ENCODE measurements at places on chromosomes 3 and 15.
A peak's percentile ranks its signal among the peaks of the same experiment; 100 is the strongest.

DNA sequence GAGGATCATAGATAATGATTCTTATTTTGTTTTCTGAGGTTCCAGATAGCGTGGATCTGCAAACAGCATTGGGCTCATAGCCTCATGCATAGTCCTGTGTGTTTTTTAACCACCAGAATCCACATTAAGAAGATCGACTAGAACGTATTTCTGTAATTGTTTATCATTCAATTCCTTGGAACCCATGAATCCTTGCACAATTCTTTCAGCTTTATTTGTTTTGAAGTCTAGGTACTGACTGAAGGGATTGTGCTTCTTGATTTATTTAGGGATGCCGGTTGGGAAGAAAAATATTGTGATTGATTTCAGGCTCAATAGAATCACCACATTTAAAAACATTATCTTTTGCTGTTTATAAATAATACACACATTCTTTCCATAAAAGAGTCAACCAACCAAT is 314.6 kb upstream of the ZNF717 start:
- no peak for DNase-seq

GRCh38 chr15:70068783-70069565 is 28.7 kb downstream of the TLE3 start:
- no peak for DNase-seq

- no peak for DNase-seq
Measured at GRCh38 chr15:91929509-91929908, 76.0 kb downstream of the SLCO3A1 start.

GRCh38 chr3:45628746-45629145 is 34.2 kb downstream of the LIMD1 start:
- no peak for DNase-seq

DNA sequence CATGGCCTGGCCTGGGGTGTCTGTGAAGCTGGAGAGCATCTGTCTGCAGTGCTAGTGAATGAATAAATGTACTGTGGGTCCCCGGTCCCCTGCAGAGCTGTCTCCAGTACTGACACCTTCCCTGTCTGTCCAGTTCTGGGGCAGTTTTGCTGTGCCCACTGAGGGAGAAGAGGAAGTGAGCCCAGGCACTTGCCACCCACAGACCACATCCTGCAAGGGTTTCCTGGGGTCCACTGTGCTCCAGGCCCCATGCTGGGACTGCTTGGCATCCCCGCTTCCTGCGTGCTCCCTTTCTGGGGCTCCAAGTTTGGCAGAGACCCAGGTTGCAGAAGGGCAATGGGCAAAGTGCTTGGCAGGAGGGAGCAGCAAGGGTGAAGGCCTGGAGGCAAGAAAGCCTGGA is 4.9 kb upstream of the SLC6A6 start:
- no peak for DNase-seq

DNA sequence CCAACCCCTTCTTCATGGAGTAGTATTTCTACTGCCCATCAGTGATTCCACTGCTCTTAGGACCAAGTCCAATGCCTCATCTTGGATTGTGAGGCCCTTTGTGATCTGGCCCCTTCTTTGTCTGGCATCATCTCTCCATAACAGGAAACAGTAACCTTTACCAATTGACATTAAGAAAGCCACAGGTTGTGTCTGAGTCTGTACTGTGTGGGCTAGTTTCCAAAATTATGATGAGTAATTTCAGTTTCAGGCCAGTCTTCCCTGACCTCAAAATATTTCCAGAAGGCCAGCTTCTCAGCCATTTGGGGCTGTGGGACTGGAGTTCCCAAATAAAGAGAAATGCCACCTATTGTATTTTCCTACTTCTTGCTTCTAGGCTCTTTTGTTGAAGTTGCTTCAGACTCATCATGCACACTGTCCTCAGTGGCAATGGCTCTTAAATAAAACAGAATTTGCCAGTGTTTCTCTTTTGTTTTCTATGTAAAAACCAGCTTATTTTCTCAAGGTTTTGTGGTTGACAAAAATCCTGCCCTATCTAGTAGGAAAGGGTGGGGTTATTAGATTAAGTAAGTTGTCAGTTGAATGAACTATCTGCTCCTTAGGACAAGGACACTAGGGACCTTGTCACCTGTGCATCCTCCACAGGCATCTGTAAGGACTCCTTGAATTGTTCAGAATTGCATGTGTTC is 47.0 kb upstream of the ACKR4 start:
- DNase-seq, result no peak

GRCh38 chr3:141094790-141095545 is 43.8 kb downstream of the SPSB4 start:
- no peak for DNase-seq

- no peak for DNase-seq
Measured at GRCh38 chr3:81645248-81645647, 116.2 kb downstream of the GBE1 start.

DNA sequence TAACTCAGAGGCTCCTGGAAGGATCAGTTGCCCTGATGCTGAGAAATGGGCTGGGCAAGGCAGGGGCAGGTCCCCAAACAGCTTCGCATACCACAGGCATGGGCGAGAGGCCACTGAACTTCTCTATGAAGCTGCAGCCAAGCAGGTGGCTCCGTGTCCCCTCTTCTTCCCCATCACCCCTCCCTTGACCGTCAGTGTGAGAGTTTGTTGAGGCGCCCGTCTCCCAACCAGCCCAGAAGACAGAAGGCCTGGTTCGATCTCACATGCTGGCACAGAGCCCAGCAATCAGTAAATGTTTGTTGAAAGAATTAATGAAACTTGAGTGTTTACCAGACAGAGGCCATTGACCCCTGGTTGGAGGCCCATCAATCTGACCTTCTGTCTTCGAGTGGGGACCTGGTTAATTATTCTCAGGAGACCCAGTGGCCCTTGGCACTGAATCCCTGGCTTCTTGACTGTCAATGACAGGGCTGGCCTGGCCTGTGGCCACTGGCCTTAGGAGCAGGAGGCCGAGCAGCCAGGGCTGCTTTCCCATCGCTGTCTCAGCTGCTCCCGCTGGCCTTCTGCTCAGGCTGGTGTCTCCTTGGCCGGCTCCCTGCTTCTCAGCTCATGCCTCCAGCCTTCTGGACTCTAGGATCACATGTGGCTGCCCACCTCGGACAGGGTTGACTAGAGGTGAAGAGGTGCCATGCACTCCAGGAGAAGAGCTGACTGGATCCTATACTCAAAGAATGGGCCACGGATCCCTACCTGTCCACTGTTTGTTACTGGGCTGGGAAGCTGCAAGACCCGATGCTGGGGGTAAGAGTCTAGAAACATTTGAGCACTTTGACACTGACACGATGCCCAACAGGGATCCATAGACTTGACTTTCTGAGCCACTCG is 113.4 kb downstream of the ASB7 start:
- no peak for DNase-seq

- no peak for DNase-seq
Measured at GRCh38 chr15:38558372-38559059, 6.1 kb downstream of the RASGRP1 start.

- DNase-seq, result no peak
Measured at GRCh38 chr3:162103808-162104207, 607.2 kb downstream of the OTOL1 start.

GRCh38 chr3:194069421-194070219 is 66.3 kb upstream of the HES1 start:
- no peak for DNase-seq

DNA sequence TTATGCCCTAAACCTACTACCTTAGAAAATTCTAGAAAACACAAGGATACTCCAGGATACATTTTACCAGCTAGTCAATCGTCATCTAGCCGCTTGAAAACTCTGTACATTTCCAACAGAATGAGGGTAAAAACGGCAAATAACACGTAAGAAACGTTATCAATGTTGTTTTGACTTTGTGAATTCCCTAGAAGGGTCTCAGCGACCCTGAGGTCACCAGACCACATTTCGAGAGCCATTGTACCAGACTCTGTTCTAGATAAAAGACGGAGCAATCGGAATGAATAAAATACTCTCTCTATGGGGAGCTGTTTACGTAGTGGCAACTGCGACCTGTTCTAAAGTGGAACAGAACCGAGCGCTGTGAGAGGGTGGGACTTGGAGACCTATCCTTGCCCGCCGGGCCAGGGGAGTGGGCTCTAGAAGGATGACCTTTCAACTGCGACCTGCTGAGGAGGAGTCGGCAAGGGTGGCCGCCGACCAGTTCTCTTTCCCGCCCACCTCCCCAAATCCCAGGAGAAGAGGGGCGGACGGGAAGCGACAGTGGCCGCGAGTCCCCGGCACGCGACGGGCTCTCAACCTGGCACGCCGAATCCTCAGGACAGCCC is 778 bp upstream of the AP4E1 start:
- DNase-seq, result peak; percentile 29

DNA sequence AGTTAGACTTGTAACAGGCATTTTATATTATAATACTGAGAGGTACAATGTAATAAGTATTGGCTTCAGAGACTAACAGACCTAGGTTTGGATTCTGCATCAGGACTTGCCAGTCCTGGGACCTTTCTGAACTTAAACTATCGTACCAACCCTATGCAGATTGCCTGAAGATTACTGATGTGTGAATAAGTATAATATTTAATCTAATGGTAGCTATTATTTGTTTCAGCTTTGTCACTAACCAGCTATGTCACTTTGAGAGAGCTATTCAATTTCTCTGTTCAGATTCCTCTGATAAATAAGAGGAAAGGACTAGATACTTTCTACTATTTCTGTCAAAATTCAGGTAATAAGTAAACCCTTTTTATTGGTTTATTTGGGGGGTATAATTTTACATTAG is 184.4 kb upstream of the NECTIN3 start:
- no peak for DNase-seq

GRCh38 chr3:182436547-182436946 is 356.8 kb upstream of the ATP11B start:
- DNase-seq, result no peak

GRCh38 chr3:126607214-126607908 is 47.6 kb downstream of the TXNRD3 start:
- DNase-seq, result no peak

DNA sequence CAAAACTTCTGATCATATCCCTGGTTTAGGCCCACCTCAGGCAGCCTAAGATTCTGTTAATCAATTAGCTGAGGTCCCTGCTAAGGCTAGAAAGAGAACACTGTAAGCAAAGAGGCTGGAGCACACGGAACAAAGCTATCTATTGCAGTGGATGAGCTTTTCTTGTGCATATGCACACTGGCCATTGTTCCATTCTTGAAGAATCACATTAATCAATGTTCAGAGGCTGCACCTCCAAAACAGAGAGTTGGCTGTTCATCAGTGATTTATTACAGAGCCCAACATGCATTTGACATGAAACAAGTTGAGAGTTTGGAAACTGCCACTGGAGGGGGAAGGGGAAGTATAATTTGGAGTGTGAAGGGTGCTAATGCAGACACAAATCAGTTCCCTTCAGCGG is 873.0 kb downstream of the ROBO1 start:
- DNase-seq, result no peak

DNA sequence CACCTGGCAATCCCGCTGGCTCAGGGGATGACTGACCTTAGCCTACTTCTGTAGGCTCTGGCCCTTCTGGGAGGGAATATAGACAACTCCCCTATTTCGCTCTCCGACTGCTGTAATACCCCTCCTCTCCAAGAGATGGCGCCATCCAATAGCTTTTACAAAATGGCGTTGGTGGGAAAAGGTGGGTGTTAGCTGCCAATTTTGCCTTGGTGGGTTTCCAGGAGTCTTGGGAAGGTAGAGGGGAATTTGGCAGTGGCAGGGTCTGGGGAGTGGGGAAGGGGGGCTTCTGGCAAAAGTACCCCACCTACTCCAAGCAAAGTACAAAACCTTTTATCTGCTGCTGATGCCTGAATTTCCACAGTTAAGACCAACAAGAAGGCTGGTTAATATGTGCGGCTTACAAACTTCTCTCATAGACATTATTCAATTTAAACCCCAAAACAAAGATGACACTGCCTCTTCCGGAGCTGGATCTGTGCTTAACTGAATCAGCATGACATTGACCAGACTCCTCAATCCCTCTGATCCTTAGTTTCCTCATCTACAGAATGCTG is 62.1 kb downstream of the RASGRF1 start:
- no peak for DNase-seq

DNA sequence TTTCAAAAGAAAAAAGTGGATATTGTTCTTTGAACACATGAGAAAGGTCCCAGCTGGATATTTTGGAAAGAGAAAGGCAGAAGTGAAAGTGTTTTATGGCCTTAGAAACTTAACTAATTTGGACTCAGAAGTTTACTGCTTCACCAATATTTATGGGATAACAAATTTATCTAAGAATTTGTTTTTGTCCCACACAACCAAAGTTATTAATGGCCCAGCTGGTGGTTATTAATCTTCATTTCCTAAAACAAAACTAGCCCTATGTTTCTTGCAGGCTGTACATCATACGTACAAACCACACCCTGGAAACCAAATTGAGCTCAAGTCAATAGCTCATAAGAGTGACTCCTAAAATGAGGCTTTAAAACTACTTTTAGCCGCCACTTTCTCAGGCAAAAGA is 372.9 kb upstream of the LMCD1 start:
- no peak for DNase-seq

- no peak for DNase-seq
Measured at GRCh38 chr3:24773798-24774197, 279.1 kb upstream of the THRB start.

DNA sequence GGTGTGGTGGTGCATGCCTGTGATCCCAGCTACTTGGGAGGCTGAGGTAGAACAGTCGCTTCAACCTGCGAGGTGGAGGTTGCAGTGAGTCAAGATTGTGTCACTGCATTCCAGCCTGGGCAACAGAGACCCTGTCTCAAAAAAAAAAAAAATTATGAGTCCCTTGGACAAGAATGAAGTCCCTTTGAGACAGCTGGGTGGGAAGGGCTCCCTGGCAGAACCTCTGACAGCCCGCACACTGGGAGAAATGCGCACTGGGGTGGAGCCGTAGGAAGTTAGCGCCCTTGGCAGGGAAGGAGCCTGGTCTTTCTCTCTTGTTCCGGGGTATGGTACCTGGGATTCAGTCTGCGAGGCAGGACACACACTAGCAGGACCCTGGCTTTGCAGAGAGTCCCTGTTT is 51.4 kb downstream of the SLC30A4 start:
- DNase-seq, result no peak

All from stimulated activated CD4-positive, alpha-beta T cell treated with anti-CD3 and anti-CD28 coated beads, TNF-alpha, amount 100 ng/mL, for 1 hour (primary cell).